ENCODE measurements at places on chromosomes 11 and 22.

DNA sequence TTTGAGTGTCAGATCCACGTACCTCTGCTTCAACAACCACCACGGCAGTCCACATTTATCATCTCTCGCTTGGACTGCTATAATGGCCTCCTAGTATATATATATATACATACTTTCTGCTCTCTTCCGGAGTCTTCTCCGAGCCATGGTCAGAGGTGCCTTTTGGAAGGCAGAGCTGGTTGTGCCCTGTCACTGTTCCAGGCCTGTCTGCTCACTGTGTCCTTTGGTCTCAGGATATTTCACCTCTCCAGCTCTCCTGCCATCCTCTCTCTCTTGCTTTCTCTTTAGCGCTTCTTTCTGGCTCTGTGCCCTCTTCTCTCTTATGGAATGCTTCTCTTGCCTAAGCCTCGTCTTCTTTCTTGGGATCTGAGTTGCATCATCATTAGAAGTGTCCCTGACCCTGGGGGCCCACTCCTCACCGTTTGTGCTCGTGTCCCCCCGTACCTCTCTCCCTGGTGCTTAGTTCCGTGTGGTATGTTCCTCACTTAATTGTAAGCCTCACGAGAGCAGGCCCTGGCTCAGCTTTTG, 86.1 kb upstream of the RASSF10 start:
- no peak for DNase-seq

- no peak for DNase-seq
Observed at GRCh38 chr11:97703851-97704250, 1314.0 kb downstream of the JRKL start.

DNA sequence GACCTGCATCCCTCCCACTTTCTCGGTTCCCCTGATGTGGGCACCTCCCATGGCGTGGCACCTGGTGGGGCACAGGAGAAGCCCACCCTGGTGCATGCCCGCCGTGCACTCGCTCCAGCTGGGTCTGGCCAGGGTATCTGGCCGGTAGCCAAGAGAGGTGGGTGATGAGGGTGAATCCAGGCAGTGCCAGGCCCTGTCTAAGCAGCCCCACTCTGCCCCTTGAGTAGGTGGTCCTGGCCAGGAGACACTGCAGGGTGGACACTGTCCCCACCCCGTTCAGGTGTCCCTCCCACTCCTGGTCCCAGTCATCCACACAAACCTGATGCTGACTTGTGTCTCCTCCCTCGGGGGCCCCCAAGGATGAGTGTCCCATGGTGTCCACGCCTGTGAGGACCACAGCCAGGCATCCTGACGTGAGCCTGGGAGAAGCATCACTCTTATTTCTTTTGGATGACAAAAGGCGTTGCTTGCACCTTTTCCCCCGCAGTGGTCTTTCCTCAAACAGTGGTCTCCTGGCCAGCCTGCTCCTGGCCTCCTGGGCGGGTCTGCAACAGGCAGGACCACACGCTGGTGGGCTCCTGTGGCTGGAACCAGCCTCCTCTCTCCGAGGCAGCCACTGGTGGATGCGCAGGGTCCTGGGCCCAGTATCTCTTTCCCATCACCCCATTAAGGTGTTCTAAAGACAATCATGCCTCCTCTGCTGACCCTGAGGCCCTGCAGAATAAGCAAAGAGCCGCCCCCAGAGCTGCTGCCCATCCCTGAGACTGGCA, 922.3 kb downstream of the BRD1 start:
- DNase-seq: no peak

DNA sequence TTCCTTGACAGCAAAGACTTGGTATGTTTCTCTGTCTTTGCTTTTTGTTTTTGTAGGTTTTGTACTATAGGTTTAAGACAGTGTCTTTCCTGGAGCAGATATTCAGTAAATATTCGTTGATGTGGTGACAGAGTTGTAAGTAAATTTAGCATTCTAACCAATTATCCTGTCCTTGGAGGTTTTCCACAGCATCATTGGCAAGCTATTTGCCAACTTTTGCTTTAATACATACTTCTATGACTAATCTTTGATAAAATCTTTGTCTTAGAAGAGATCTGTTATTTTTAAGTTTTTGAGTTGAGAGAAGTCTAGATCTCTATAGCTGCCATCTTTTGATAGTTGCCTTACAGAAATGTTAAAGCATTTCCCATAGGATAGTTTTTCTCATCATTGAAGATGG, 3.8 kb downstream of the USP47 start:
- DNase-seq: no peak

DNA sequence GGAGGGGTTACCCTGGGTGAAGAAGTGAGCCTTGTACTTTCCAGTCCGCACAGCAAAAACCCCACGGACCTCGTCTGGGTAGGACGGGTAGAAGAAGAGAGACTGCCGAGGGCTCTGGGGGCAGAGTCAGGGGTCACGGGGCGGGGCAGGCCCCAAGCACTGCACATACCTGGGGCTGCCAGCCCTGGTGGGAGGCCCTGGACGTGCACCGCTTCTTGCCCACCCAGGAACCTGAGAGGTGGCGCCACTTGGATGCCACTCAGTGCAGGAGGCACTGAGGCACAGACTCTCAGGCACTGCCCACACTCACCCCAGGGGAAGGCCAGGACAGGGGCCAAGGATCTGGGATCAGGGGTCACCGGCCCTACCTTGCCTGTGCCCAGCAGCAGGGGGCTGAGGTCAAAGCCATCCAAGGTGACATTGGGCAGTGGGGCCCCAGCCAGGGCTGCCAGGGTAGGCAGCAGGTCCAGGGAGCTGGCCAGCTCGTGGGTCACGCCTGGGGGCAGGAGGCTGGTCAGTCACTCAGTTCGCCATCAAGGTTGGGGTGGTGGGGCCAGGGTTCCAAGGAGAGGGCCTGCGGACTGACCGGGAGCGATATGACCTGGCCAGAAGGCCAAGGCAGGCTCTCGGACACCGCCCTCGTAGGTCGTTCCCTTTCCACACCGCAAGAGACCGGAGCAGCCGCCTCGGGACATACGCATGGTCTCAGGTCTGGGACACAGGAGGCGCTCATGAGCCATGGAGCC, 2.2 kb downstream of the ARSA start:
- no peak for DNase-seq

DNA sequence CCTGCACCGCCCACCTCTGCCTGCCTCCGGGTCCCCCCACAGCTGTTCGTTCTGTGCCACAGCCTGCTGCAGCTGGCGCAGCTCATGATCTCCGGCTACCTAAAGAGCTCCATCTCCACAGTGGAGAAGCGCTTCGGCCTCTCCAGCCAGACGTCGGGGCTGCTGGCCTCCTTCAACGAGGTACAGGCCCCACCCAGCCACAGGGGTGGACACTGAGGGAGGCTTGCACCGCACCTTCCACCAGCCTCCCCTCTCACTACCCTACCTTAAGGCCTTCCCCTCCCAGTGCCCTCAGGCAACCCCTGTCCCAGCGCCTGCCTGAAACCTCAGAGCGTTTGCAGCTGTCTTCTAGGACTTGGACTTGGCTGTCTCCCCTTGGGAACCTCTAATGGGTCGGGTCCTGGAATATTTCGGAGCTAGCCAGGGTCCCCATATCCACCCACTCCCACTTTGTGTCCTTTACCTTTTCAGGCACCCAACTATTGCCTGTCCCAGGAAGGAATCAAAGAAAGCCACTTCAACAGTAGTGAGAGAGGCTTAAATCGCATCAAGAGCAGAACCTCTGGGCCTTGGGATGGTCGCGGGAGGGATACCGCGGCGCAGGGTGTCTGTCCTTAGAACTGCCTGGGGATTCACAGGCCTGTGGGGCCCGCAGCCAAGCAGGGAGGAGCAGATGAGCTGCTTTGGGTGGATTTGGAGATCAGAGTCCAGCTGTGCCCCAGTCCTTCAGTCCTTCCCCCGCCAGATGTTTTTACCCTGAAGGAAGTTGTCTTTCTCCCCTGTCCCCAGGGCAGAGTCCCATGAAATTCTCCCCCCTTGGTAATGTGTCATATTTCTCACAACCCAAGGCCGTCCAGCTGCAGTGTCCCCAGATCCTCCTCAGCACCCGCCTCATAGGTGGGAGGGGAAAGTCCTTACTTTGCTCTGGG, 13.3 kb downstream of the SLCO2B1 start:
- no peak for DNase-seq

All from common myeloid progenitor, CD34-positive (primary cell).